Right renal cortex interstitium (tissue), 3 donors: ENCODE measurements at places on chromosomes 4 and X. TPM values are rescaled to one million over a fixed set of nuclear protein-coding genes. Genes with fewer than 3 reads are reported as not detected.

Gene CXCL6
- not detected for polyA plus RNA-seq

DNA sequence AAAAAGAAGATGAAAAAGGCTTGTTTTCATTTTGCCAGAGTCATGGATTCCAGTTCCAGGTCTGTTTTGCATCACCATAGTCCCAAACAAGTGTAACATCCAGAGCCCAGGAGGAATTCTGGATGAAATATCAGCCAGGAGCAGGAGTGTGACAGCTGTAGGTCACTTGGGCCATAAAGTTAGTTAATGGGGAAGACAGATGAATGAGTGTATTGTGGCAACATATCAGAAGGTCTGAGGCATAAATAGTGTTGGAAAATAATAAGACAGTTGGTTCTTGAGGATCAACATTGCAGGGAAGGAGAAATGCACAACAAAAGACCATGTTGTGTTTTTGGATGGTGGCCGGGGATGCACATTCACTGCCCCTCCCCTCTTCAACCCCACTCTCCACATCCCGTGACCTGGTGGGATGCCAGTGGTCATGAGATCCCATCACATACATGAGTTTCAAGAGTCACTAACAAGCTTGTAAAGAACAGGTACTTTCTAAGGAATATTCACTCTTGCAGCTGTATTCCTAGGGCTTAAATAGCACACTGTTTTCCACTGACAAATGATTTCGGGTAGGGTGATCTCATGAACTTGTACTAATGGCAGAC, 83.1 kb upstream of the IGFBP7 start:
- no peak for DNase-seq

Gene DTHD1
- polyA plus RNA-seq, result not detected

Gene H2BW2
- 0.89 TPM for polyA plus RNA-seq

GRCh38 chrX:37580080-37580479, 8.6 kb downstream of the LANCL3 start:
- DNase-seq, result no peak

Gene ADRA2C
- polyA plus RNA-seq, result 12.6 TPM

Gene ARR3
- polyA plus RNA-seq, result 0.50 TPM

DNA sequence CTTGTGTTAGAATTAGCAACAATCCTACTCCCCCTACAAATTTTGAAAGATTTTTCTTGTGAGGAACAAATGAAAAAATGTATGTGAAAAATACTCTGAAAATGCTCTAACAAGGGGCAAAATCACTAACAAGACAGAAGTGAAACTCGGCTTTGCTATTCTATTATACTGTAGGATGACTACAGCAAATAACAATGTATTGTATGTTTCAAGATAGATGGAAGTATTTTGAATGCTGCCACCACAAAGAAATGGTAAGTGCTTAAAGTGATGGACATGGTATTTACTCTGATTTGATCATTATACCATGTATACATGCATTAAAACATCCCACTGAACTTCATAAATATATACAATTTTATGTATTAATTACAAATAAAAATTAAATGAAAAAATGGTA, 192.8 kb downstream of the SPOCK3 start:
- DNase-seq, result no peak

GRCh38 chrX:70754169-70754848, 154.2 kb downstream of the TEX11 start:
- no peak for DNase-seq

GRCh38 chr4:126821152-126821551, 811.6 kb upstream of the INTU start:
- DNase-seq, result no peak

DNA sequence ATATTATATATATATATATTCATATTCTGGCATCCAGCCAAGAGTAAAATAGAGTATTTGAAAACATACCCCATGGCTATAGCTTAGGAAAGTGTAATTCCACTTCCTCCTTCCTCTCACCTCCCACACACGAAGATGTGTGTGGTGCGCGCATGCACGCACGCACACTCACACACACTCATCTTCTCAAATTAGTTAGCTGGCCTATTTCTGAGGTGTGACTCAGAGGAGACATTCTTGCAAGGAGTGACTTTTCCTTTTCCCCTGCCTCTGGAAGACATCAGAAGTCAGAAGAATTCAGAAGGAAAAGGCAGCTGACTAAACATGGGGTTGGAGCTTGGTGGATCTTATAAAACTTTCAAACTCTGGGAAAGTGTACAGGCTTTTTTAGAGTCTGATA, 8.8 kb downstream of the ENPEP start:
- no peak for DNase-seq

Gene GLOD5
- polyA plus RNA-seq, result 2.8 TPM

Gene ANAPC10
- polyA plus RNA-seq, result 32.1 TPM

GRCh38 chr4:10113362-10114047, 3.1 kb downstream of the WDR1 start:
- DNase-seq, result no peak

Gene NR3C2
- polyA plus RNA-seq, result 17.8 TPM

GRCh38 chrX:118164138-118164537, 47.5 kb upstream of the KLHL13 start:
- DNase-seq, result no peak

DNA sequence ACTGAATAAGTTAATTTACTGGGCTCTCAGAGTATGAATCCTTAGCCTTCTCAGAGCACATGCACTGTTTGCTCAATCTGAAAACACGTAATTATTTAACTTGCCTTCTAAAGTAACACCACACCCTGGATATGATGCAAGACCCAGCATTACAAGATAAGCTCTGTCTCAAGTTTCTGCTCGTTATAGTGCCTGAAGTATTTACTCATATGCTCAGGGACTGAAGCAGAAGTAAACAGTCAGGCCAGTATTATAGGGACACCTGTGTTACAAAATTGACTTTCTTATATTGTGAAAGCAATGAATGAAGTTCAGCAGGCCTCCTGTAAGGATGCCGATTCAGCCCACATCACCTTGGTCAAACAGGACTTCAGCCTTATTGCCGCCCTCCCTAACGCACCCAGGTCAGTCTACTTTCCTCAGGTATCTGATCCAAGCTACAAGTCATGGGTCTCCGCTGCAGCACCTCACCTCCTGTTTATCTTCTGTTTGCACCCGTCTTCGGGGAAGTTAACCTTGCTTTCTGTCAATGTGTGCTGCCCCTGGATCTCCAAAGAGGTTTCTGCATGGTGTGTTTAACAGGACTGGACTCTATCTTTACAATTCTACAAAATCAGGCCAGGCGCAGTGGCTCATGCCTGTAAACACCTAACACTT, 42.8 kb upstream of the KLF3 start:
- DNase-seq, result no peak

DNA sequence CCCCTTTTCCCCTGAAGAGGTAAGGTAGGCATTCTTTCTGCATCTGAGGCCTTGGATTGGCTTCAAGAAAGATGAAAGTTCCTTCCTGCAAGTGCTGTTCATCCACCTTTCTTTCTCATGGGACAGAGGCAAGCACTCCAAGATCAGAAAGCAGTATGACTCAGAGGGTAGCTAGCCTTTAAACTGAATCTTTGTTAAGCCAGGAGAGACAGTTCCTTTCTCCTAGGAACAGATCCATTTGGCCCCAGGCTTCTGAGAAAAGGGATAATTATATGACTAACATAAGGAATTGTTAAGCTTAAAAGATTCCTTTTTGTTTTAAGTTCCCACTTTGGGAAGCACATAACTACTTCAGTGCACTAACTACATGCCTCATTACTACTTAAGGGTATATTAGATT, 192.0 kb downstream of the PPP3CA start:
- DNase-seq, result no peak

- DNase-seq, result no peak
These were observed 30.3 kb downstream of the OTC start for GRCh38 chrX:38382663-38383062.

Gene SEPSECS
- 17.3 TPM for polyA plus RNA-seq

GRCh38 chr4:150256841-150257730, 178.8 kb downstream of the DCLK2 start:
- no peak for DNase-seq

Gene GPR82
- polyA plus RNA-seq, result 0.08 TPM

DNA sequence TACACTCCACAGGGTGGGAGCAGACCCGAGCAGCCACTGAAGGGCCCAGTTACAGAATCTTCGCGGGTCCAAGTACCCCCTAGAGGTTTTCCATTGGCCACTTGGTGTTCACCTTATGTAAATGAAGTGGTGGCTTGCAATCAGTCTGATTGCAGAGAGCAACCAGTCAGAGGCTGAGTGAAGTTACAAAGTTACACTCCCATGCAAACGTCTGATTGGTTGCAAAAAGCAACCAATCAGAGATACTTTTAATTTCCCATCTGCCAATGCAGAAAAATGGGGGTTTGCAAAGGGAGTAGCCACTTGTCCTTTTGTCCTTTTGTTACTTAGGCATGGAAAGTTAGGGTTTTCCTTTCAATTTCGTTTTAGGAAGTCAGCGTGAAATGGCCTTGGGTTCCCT, 27.0 kb upstream of the NKAP start:
- DNase-seq, result no peak
